ENCODE measurements at places on chromosomes 12 and 14.

DNA sequence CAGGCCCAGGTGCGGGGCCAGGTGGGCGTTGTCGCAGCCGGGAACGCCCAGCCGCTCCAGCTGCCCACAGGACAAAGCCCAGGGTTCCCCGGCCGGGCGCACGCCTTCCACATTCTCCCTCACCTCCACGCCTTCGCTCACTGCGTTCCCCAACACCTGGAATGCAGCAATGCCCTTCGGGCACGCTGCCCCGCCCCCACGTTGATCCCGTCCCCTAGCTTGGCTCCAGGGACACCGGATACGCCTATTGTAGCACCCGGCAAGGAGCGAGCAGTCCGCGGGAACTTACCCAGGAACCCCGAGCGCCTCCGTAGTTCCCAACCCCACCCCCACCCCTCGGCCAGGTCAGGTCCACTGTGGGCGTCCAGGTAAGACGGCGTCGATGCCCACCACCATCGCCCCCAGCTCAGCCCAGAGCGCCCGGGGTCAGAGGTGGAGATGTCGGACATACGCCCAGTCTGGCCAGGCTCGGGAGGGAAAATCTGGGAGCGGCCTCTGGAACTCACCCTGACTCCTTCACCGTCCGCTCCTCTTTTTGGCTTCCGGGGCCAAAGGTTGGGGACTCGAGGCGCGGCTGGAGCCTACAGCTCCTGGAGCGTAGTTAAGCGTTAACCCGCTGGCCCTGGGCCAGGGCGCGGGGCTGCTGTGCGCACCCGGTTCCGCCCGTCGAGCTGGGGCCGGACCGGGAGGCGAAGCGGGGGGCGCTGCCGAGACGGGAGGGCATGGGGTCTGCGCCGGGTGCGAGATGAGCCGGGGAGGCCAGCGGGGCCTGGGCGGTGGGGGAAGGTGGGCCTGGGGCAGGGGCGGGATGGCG is 594 bp upstream of the CEP170B start:
- no peak for DNase-seq

DNA sequence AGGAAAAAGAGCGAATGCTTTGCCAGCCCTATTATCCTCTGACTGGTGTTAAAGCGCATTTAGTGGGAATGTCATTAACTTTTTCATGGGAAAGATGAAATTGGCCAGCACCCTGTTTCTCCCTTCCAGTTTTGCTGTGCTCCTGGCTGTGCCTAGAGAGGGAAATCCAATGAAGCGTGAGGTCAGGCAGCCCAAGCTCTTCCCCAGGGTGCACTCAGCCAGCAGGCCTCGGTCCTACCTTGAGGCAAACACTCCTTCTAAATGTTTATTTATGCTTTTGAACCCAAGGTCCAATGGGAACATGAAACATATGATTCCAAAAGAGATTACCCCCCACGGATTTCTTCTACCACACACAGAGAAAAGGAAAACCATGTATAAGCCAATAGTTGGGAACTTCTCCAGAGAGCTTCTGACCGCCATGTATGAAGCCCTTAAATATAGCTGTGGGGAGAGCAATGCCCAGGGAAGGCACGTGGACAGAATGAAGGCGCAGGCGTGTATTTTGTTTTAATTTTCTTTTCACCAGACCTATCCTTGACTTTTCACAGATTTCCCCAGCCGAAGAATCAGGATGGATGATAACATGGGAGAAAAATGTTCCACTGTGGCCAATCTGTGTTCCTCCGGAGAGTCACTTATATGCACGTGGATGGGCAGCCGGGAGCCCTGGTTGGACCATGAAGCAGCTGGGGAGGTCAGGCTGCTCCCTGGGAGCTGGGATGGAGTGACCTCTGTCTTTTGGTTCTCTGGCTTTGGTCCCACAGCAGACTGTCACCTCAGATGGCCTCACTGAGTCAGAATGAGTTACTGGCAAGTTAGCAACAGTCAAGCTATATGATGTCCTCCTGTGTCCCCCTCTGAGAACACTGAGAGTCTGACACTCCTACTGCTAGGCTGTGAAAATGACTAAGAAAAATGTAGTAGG is 37.3 kb downstream of the GPR135 start:
- DNase-seq: no peak

- no peak for DNase-seq
Measured at GRCh38 chr14:38758661-38759060, 344.4 kb downstream of the SEC23A start.

GRCh38 chr14:105028251-105028927 is 7.5 kb upstream of the CDCA4 start:
- no peak for DNase-seq

- no peak for DNase-seq
Measured at GRCh38 chr14:32693114-32693513, 245.6 kb upstream of the NPAS3 start.

DNA sequence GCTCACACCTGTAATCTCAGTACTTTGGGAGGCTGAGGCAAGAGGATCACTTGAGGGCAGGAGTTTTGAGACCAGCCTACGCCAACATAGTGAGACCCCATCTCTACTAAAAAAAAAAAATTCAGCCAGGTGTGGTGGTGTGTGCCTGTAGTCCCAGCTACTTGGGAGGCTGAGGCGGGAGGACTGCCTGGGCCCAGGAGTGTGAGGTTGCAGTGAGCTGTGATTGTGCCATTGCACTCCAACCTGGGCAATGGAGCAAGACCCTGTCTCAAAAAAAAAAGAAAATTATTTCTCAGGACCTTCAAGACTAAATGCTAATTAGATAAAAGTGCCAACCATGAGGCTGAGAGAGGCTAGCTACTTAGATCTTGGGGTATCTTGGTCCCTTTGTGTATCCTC is 23.5 kb downstream of the OTUB2 start:
- DNase-seq: no peak

DNA sequence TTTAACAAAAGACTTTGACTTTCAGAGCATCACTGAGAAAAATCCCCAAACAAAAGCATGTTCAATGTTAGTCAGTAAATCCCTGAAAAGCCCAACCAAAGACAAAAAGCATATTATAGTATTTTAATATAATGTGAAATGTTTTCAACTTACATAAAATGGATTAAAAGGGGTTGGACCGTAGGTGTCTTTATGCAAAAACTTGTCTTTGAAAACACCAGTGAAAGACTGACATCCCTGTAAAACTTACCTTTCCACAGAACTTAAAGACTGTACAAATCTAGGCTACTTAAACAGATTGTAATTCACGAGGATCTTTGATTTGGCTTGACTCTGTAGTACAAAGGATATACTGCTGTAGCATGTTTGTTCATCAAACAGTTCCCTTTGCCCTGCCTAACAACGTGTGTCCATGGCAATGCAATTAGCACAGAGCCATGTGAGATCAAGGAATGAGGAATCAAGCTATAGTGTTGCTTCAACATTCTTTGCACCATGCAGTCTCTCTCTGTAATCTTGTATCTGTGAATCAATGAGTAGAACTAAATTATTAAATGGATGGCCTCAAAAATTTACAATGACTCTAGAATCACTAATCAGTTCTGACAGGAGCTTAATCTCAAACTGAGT is 138.5 kb upstream of the SYT1 start:
- no peak for DNase-seq
